ENCODE measurements at places on chromosomes 2 and 18.

- no peak for DNase-seq
Measured at GRCh38 chr18:9337873-9338272, 3.3 kb downstream of the TWSG1 start.

DNA sequence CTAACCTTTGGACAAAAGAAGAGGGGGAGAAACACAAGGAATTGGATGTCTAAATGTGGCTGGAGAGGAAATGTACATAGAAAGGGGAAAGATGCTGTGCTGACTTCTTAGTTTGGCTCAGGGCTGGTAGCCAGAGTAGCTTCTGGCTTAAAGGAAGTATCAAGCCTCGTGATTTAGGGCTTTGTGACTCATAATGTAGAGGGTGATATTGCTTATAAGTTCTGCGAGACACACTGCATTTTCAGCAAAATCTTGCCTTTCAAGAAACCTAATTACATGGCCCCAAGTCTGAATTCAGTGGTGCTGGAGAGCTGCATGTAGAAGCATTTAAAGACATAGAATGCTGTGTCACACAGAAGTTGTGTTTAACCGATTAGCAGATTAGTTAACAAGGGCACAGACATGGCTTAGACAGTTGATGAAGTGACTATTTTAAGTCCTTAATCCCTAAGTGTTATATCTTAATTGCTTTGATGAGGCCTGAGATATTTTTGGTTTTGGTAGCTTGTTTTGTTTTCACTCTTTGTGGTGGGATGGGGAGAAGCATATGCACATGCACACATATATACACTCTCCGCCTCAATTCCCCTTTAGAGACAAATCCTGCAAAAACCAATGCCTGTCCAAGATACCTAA lies 66.4 kb downstream of the EPAS1 start:
- DNase-seq: no peak

DNA sequence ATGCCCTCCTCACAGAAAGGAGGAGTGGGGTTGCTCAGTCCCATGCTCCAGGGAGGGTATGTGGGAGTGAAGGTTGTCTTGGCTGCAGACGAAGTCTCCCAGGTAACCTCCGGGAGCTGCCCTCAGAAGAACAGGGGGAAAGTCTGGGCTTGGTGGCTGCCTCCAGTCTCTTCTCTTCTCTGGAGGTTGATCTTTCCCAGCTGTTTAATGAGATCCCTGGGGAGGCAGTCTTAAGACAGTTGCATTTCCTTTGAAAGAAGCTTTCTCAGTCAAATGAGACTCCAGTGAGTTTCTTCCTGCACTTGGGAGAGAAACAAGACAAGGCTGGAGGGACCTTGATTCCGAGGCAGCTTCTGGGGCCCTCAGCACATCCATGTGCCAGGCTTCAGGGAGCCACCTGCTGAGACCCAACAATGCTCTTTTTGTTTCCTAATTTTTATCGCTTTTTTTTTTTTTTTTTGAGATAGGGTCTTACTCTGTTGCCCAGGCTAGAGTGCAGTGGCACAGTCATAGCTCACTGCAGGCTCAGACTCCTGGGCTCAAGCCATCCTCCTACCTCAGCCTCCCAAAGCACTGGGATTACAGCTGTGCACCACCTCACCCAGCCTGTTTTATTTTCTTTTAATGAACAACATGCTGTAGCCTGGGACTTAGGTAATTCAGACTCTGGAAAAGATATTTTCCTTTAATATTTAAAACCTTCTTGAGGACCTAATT lies 71.7 kb upstream of the TPO start:
- no peak for DNase-seq

- no peak for DNase-seq
Measured at GRCh38 chr2:167652401-167652800, 595.0 kb downstream of the STK39 start.

DNA sequence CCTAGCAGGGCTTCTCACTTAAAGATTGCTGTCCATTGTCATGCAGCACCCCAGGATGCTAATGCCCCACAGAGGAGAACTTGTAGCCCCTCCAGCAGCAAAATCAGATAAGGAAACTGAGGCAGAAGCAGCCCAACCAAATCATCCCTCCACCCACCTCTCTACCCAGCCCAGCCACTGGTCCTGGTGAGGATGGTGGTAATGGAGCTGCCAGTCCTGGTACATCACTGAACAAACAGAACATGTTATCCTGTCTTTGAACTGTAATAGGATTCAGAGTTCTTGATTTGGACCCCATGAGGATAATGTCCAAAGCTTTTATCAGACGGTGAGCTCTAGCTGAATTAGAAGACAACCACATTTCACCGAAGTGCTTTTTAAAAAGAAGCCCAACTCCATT lies 113.2 kb downstream of the MRO start:
- no peak for DNase-seq

- no peak for DNase-seq
Measured at GRCh38 chr2:1546023-1546591, 132.8 kb downstream of the TPO start.
